ENCODE measurements at places on chromosomes 5 and 9.

DNA sequence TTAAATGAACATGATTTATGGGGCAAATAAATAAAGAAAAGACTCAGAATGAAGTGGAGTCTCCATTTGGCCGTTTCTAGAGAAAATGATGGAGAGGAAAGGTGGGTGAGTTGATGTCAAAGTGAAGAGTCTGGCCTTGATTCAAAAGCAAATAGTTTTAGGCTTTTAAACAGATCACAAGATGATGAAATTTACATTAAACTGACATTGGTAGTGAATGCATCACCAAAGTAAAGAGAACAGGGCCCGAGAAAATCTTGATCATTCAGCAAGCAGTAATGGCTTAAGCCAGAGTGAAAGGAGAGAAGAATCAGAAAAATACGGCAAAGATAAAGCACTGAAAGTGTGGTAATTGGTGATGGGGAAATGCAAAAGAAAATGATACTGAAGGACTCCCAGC, 460.0 kb upstream of the SGCD start:
- no peak for DNase-seq

GRCh38 chr9:127589955-127590370, 22.1 kb upstream of the STXBP1 start:
- peak; percentile 72 for DNase-seq

GRCh38 chr9:16275795-16276624, 594.5 kb downstream of the BNC2 start:
- DNase-seq = peak; percentile 24

- no peak for DNase-seq
These were observed 182.2 kb downstream of the FSTL4 start for GRCh38 chr5:133430095-133430494.

DNA sequence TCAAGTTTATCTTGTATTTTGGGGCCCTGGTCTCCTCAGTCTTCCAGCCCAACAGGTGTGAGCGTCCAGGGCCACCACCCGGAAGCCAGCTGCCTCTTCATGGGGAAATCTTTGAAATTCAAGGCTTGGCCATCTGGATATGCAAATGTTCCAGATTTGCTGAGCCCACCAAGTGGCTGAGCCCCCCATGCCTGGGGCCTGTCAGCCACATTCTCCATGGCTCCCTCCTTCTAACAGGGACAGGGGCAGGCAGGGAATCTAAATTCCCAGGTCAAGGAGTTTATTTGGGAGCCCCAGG, 14.2 kb upstream of the CXXC5 start:
- DNase-seq = no peak

DNA sequence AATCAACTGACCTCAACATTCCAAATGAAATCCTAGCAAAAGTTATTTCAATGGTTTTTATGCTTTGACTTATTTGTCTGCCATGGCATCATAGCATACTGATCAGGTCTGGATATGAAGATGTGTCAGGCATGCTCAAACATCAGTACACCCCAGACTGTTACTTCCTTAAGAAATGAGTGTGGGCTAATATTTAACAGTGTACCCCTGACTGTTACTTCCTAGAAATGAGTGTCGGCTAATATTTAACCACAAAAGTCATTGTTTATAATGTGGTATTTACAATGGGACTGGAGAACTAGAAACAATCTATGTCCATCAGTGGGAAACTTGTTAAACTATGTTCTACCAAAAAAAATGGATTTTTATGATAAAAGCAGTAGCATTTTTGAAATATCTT, 38.1 kb upstream of the HNRNPA0 start:
- DNase-seq = no peak

DNA sequence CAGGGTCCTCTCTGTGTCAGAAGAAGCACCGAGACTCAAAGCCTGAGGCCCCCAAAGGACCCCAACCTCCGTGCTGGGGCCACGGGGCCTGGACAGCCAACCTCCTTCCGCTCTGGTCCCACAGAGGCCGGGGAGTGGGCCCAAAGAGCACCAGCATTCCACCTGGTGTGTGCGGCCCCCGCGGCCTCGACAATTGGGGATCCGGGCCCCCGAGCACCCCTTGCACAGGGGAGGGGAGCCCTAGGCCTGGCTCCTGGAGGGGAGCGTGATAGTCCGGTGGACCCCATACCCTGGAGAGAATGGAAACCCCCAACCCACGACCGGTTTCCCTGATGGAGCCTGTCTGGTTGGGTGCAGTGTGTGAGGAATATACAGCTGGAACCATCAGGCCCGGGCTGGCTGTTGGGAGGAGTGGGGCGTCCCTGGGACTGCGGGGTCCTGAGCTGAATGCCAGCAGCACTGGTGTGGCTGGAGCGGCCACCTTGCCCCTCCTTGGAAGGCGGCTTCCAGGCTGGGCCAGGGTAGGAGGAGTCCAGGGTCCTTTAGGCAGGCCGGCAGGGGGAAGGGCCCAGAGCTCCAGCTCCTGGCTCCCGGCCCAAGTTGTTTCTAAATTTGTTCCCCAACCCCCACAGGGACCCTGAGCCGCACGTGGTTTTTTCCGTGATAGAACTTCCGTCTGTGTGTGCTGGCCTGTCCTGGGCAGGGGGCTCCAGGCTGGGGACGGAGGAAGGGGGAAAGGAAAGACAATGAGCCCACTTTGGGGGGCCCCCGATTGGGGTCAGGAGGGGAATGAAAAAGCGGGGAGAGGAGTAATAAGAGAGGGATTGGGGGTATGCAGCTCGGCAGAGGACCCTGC, 825 bp upstream of the TOR4A start:
- peak; percentile 79 for DNase-seq

- no peak for DNase-seq
These were observed 239.7 kb downstream of the MEF2C start for GRCh38 chr5:88643315-88643714.

DNA sequence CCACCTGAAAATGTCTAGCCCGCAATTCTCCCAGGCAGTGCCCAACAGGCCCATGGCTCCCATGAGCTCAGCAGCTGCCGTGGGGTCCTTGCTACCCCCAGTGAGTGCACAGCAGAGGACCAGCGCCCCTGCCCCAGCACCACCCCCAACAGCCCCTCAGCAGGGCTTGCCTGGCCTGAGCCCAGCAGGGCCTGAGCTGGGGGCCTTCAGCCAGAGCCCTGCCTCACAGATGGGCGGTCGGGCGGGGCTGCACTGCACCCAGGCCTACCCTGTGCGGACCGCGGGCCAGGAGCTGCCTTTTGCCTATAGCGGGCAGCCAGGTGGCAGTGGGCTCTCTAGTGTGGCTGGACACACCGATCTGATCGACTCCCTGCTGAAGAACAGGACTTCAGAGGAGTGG, 19.3 kb upstream of the LTC4S start:
- DNase-seq = no peak

GRCh38 chr5:132841305-132841704, 10.9 kb upstream of the SHROOM1 start:
- DNase-seq = no peak

DNA sequence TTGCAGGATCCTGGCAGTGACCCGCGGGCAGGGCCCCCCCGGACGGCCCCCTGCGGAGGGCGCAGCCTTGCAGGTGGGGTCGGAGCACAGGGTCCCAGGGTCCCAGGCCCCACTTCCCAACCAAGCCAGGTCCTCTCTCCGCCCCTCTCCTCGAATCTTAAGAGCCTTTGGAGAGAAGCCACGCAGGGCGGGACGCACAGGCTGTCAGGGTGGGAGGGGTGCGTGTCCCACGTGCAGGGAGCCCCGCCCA, 18.4 kb upstream of the EGFL7 start:
- no peak for DNase-seq

DNA sequence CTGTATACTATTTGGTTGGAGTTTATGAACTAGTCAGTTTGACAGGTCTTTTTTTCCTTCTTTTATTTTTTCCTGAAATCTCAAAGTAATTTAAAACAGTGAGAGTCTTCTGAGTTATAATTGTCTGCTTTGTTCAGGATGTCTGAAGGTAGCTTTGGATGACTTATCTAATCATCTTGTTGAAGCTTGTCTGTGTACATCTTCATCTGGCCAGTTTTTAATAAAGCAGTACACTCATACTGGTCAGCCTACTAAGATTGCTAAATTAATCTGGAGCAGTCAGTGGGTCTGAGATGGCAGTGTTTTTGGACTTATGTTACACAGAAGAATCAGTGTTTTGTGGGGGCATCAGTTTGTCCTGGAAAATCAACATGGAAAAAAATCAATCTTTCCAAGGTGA, 482.4 kb downstream of the CDH10 start:
- no peak for DNase-seq

DNA sequence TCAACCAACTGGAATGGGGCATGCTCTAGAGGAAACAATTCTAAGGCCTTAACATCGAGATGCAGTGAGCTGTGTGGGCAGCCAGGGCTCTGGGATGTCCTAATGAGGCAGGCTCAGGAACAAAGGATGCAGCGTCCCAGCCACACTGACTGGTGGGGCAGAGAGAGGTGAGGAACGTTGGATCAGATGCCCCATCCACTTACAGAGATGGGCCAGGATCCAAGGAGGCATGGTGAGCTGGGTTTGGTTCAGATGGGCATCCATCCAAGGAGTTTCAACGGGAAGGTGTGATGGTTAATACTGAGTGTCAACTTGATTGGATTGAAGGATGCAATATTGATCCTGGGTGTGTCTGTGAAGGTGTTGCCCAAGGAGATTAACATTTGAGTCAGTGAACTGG, 15.5 kb upstream of the MARCHF6 start:
- no peak for DNase-seq

- no peak for DNase-seq
These were observed 5.1 kb downstream of the RPL12 start for GRCh38 chr9:127445851-127446712.

- DNase-seq = no peak
These were observed 181.6 kb downstream of the PALM2AKAP2 start for GRCh38 chr9:109961626-109962025.

DNA sequence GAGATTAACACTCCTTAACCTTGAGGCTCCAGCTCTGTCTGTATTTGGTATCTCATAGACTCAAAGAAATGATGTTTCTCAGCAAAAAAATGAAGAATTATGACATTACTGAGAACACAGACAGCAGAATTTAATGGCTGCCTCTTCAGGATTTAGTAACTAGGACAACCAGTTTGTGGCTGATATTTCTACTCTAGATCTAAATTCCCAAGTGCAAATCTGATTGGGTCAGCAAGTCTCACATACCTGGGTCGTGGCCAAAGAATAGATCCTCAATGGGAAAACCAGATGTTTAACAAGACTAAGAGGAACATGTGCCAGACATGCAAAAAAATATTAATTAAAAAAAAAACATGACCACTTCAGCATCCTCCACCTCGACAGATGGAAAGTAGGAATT, 608.9 kb downstream of the DTWD2 start:
- no peak for DNase-seq

- no peak for DNase-seq
These were observed 55.2 kb downstream of the DROSHA start for GRCh38 chr5:31476738-31477141.

GRCh38 chr9:117414220-117414905, 494 bp downstream of the ASTN2 start:
- peak; percentile 60 for DNase-seq

- DNase-seq = no peak
These were observed 315.2 kb downstream of the ARHGAP26 start for GRCh38 chr5:143085319-143085917.

All from iPS-NIHi11 (cell line).